ENCODE measurements at places on chromosomes 2 and 18.

- no peak for DNase-seq
These were observed 24.4 kb downstream of the LBH start for GRCh38 chr2:30255466-30256408.

DNA sequence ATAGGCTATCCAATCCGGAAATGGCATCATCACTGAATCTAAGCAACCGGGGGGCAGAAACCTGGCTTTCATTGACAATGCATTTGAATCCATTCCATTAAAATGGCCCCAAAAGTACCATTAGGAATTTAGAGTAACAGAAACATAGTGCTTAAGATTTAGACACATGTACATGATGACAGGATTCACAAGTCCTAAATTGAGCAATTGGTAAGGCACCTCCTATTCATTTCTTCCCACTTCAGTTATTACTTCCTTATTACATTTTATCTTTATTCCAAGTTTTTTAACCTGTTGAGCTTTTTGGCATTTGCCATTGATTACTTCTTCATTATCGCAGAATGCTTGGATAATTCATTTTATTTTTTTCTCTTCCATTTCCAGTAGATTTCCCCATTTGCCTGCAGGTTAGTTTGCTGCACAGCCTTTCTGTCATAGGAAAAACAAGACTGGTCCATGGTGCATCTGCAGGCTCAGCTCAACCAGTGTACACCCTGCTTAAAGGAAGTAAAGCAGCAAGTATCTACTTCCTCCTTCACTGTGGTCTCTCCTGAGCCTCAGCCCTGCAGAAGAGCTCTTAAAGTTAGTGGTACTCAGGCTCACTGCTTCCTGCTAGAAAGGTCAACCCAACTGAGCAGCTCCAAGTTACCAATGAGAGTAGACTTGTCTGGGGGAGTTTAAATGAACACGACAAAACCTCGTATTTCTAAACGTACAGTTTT, 89.2 kb downstream of the DOCK10 start:
- DNase-seq, result no peak

GRCh38 chr2:207567671-207568070, 37.9 kb downstream of the CREB1 start:
- no peak for DNase-seq

- no peak for DNase-seq
These were observed 163.7 kb downstream of the CTIF start for GRCh38 chr18:48702346-48703027.

DNA sequence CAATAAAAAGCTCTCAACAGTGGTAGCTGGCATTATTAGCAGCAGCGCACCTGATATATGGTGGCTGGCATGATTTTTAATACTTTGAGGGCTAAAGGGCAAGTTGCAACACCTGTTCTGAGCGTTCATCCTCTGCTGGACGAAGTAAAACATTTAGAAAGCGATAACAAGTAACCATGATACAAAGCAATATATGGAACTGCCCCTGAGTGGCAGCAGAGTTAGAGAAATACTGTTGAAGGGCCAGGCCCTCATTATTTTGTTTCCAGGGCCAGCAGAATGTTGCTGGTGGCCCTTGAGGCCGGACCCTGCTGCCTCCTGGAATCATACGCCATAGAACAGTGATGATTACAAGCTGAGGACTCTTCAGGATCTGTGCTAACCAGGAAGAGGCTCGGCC, 47.8 kb downstream of the ARHGEF4 start:
- DNase-seq, result no peak

DNA sequence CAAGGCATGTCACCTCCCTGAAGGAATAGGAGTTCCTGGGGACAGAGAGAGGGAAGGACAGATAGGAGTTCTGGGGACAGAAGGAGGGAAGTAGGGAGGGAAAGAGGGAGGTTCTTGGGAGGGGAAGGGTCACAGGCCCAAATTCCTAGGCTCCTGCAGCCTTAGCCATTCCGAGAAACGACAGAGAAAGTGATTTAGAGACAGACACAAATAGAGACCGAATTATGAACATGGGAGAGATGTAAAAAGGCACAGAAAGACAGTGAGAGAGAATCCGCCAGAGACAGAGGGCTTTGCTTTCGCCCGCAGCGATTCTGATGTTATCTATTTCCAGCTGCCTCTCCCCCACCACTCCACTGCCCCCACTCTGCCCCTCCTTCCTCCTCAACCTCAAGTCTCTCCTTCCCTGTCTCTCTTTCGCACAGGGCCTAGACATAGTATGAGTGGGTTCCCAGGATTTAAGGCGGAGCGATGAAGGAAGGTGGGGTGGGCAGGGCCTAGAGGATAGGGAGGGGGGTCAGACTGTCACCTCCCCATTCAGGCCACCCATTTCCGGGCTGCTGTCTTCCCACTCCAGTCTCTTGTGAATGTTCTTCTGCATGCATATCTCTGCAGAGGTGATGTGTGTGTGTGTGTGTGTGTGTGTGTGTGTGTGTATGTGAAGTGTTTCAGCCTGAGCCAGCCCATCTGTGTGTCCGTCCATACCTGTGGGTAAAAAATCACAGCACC, 3.3 kb upstream of the WNT6 start:
- DNase-seq, result no peak

DNA sequence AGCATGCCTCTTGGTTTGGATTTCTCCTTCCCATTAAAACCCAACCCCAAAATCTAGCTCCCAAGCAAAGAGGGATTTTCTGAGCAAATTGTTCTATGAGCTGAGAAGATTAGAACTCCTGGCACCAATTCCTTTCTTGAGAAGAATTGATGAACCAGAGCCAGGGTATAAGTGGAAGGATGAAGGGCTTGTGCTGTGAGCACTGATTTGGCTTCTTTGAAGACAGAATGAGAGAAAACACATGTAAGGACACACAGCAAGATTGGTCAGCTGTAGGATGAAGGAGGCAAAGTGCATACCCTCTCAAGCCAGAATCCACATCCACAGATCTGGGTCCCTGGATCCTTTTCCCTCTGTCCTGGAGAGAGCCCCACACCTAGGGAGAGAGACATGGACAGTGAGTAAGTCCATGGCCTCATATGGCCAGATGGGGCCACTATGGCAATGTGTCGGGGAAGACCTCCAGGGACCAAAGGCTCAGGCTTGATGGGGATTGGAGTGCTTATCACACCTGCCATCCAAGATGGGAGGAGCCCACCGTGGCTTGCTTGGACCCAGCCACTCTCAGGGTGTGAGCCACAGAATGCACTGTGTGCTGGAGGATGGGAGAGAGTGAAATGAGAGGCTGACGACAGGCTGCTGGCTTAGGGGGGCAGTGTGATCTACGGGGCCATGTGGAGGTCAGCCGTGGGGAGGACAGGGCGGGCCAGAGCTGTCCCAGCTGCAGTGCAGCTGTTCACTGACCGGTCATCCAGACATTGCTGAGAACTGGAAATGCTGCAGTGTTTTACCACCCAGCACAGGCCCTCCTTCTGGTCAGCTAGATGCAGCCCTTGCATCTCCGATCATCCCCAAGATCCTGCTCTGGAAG, 339.8 kb downstream of the CYP26B1 start:
- DNase-seq, result no peak

DNA sequence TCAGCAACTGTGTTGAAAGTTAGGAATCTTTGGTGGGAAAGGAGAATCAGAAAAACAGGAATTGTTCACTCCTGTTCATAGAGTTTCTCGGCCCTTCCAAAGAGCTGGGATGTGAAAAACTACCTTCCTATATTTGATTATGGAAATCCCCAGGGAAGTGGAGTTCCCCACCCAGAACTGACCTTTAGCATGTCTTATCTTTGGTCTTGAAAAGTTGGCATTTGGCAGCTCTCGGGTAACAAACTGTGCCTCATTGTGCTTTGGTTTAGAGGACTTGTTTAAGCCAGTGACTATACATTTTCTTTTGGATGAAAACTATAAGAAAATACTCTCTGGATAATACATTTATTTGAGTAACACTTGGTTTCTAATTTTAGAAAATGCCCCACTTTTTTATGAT, 51.3 kb upstream of the CERS6 start:
- DNase-seq, result no peak

GRCh38 chr18:7221424-7222155, 9.3 kb upstream of the LRRC30 start:
- DNase-seq, result no peak

DNA sequence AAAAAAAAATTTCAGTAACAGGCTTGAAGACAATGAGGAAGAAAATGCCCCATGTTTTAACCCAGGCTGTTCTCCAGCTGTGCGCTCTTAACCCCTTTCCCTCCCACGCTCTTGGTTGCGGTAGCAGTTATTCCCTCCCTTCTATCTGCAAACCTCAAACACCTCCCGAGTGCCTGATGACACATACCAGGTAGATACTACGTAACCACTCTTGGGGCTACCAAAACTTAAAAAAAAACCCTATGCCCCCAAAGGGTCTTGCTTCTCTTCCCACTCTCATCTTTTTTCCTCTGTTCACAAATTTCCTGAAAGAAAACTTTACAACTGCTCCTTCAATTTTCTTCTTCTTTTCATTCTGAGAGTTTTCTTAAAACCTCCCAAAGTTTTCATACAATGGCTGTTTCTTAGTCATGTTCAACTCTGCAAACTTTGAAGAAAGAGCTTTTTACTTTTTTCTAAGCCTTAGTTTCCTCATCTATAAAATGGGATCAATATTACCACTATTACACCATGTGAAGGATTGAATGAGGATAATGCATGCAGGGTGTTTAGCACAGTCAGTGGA, 4.9 kb upstream of the DRC1 start:
- no peak for DNase-seq

DNA sequence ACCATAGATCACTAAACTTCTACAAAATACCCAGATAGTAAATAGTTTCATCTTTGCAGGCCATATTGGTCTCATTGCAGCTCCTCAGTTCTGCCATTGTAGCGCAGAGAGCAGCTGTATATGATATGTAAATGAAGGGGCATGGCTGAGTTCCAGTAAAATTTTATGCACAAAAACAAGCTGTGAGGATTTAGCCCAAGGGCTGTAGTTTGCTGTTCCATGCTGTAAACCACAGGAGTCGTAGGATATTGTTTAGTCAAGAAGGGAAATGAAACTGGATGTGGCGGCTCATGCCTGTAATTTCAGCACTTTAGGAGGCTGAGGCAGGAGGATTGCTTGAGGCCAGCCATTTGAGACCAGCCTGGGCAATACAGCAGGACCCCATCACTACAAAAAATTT, 83.0 kb downstream of the MGAT5 start:
- no peak for DNase-seq

DNA sequence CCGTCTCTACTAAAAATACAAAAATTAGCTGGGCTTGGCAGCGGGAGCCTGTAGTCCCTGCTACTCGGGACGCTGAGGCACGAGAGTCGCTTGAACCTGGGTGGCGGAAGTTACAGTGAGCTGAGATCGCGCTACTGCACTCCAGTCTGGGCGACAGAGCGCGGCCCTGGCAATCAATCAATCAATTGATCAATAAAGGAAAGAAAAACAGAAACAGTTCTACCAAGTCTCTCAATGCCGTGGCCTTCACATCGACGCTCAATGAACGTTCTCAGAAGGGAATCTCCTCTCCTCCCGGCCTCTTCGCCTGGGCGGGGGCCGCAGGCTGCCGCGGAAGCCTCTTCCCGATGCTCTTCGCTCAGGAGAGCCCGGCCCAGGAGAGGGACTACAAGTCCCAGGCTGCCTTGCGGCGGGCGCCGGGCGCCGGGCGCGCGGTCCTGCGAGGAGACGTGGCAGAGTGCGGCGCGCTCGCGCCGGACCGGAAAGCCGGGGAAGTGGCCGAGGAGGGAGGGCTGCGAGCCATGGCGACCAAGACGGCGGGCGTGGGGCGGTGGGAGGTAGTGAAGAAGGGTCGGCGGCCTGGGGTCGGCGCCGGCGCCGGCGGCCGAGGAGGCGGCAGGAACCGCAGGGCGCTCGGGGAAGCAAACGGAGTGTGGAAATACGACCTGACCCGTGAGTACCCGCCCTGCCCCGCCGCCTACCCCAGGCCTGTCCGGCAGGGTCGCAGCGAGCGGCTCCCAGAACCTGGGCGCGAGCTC, at the start of gene TMEM214:
TSS of gene TMEM214 (plus strand) at position 471 of the 758 bp plus-strand sequence. CDS start at position 522, 51 bp downstream.
- peak; percentile 54 for DNase-seq

DNA sequence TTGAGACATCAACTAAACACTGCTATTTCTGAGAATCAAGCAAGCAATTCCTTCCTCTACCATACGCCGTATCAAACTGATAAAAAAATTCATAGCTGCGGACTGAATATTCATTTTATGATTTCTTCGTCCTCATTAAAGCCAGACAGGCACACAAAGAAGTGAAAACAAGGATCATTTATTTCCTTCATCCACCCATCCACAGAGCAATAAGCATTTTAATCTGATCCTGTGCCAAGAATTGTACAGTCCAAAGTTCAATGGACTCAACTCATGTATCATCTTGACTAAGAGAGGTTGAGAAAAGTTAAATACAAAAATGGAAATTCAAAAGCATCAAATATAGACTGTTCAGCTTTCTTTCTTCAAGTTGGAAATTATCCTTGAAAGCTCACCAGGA, 19.7 kb upstream of the SNTG2 start:
- no peak for DNase-seq

GRCh38 chr2:220001751-220002150, 374.3 kb downstream of the SLC4A3 start:
- DNase-seq, result no peak

DNA sequence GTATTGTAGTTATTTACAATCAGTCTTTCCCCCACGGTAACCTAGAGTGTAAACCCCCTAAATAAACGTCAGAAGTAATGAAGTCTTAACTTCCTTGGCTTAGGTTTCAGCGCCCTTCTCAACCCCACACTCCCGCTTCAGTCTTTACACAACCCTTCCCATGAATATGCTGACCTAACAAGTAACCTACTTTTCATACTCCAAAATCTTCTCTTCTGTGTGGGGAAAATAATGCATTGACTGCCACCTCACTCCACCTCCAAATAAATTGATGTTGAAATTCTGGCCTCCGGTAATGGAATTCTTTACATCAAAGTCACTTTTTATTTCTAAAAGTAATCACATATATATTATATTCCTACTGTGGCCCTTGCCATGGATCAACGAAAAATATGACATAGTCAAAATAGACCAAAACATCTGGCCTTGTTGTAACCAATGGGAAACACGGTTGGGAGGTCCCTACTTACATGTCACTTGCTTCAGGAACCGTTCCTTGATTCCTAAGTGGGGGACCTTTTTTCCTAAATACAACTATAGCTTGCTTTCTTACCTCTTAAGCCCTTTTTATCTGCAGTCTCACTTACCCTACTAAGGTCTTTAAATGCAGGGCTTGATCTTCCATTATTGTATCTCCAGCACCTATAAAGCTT, 961 bp downstream of the GEN1 start:
- no peak for DNase-seq

- DNase-seq, result no peak
These were observed 6.6 kb upstream of the PTMA start for GRCh38 chr2:231701456-231702373.

- no peak for DNase-seq
These were observed 113.6 kb upstream of the MGAT5 start for GRCh38 chr2:134140251-134140661.

DNA sequence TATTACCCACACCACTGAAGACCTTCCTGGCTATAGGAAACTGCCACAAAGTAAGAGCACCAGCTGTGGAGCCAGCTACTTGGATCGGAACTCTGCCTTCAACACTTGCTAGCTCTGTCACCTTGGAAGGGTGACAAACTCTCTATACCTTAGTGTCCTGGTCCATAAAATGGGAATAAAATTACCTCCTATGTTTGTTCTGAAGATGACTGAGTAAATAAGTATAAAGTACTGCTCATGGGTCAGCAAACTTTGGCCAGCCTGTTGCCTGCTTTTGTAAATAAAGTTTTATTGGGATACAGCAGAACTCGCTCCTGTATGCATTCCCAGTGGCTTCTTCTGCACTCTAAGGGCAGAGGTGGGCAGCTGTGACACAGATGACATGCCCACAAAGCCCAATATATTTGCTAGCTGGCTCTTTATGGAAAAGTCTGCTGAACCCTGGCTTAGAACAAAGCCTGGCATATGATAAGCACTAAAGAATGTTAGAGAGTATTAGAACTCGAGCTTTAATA, 451.3 kb downstream of the TMEM182 start:
- no peak for DNase-seq

All from stimulated activated CD8-positive, alpha-beta memory T cell treated with anti-CD3 and anti-CD28 coated beads, Interleukin-15, amount 100 ng/mL, for 1 hour (primary cell).